T-helper 17 cell (primary cell): ENCODE measurements at places on chromosomes 13 and 19. TPM values are rescaled to one million over a fixed set of nuclear protein-coding genes. Genes with fewer than 3 reads are reported as not detected.

- DNase-seq, result peak; percentile 32
Measured at GRCh38 chr19:49150106-49150943, 4.9 kb downstream of the HRC start.

DNA sequence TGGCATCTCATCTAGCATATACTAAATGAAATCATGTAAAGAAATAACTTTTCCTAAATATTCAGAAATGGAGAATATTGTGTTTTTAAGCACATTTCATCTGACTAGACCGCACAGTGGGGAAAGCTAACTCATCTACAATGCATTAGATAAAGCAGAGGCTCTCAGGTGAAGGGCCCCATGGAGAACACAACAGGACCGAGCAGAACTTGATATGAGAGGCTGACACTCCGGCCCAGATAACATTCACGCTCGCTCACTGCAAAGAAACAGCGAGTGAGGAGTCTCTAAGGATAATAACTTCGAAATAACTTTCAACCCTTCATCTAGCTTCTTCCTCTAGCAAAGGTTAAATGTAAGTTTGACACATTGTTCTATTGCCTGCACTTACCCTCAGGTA is 130.6 kb downstream of the PCDH9 start:
- DNase-seq, result no peak

- DNase-seq, result no peak
Measured at GRCh38 chr19:41746593-41747227, 8.6 kb upstream of the CEACAM6 start.

- DNase-seq, result no peak
Measured at GRCh38 chr19:58352760-58353671, at the start of gene A1BG. Gene A1BG (minus strand): TSS chr19:58353492. CDS start chr19:58353437, 55 bp downstream.

DNA sequence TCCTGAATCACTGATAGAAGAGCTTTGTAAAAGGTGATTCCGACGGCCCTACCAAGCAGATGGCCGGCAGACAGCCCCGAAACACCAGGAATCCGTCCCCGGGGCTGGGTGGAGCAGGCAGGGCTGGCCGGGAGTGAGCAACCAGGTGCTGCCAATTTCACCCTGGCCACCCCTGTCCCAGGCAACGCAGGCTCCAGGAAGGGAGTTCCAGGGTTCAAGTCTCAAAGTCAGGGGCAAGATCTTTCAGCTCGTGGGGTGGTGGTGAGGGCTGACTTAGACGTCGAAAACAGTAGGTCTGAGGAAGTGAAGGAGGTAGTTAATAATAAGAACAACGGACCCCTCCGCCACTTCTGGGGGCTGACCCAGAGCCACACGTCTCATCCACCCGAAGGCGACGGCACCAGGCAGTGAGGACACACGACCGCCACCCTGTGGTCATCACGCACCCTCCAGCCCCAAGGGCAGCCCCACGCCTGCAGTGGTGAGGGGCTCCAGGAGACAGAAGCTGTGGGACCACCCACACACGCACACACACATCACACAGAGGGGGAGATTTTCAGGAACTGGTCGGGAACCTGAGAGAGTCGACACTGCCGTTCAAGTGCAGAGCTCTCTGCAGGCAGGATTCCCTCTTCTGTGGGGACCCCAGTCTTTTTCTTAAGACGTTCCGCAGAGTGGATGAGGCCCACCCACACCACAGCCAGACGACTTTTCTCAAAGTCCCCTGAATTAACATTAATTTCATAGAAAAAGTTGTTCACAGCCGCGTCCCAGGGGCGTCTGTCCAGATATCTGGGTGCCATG is 67.2 kb downstream of the SPACA7 start:
- no peak for DNase-seq

GRCh38 chr13:95254339-95254738 is 46.9 kb downstream of the ABCC4 start:
- no peak for DNase-seq

- DNase-seq, result no peak
Measured at GRCh38 chr13:39485314-39485700, 117.7 kb downstream of the LHFPL6 start.

DNA sequence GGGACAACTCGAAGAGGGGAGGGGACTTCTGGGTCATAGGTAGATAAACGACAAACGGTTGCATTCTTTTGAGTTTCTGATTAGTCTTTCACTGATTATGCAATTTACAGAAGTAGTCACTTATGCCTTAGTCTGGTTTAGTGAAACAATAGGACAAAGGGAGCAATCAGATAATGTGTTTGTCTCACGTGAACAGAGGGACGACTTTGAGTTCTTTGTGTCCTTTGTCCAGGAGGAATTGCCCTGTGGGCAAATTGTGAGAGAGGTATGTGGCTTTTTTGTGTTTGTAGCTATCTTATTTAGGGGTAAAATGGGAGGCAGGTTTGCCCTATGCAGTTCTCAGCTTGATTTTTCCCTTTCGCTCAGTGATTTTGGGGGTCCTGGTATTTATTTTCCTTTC is 362.9 kb upstream of the PCDH20 start:
- no peak for DNase-seq

DNA sequence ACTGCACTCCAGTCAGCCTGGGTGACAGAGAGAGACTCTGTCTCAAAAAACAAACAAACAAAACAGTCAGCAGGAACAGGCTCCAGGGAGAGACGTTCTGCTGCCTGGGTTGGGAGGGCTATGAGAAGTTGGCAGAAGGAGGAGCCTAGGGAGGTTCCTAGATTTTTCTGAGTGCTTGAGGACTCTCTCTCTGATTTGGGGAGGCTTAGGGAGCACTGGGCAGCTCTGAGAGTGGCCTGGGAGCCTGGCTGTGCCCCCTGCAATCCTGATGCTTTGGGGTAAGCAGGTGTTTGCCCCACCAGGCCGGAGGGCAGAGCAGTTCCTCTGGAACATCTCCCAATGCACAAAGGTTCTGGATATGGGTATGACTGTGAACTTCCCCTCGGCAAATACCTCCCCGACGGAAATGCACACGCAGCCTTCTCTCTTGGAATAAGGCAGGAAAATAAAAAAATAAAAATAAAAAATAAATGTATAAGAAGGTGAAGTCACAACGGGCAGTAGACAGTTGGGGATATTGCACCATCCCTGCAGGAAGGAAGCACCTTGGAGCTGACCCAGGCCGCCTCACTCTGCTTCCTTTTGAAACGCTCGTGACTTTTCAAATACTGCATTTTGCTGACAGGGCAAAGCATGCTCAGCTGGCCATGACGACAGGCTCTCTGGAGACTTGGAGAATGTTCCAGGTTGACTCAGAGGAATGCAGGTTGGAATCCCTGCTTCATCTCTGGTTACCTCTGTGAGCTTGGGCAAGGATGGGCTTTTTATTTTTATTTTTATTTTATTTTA is 26.5 kb upstream of the HOMER3 start:
- no peak for DNase-seq

DNA sequence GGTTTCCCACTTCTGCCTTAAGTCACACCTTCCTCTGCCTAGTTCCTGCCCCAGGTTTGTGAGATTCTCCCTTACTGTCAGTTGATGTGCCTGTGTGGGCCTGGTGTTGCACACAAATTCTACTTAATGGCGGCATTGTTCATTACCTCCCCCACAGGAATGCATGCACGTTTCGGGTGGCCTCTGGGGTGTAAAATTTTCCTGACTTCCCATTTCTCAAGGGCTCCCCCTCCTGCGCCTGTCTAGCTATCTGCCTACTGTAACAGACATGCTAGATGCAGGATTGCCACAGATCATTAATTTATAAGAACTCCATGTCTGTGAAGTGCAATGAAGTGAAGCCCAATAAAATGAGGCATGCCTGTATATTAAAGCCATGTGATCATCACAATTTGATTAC is 1466.3 kb downstream of the PCDH9 start:
- DNase-seq, result no peak

- DNase-seq, result no peak
Measured at GRCh38 chr19:30092721-30093569, 150.9 kb downstream of the URI1 start.

DNA sequence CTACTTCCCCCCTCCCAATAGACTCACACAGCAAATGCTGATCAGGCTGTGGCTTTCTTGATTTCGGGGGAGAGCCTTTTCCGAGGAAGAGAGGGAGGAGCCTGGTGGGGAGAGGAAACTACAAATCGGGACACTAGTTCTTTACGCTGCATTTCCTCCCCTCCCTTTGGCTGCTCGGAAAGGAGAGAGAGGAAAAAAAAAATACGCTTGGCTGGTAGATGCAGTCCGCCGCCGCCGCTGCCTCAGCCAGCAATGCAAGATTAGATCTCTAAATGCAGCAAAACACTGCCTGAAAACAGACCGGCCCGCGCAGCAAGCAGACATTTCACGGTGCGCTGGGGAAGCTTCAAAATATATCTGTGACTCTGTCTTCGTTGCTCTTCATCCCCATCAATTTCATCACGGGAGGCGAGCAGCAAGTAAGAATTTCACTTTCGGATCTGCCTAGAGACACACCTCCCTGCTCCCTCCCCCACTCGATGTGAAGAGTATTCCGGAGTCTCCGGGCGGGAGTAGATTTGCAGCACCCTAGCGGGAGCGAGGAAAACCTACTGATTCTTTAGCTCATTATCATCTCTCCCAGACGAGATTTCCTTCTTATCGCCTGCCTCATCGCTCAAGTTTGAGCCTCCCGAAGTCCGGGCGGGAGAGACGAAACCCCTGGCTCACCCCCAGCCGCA is at the start of gene PCDH17:
PCDH17 (plus strand) TSS at position 149 of the 680 bp plus-strand sequence. CDS start 803 bp downstream, outside the sequence.
- no peak for DNase-seq

GRCh38 chr13:52374873-52375411 is 31.0 kb downstream of the THSD1 start:
- DNase-seq, result no peak

DNA sequence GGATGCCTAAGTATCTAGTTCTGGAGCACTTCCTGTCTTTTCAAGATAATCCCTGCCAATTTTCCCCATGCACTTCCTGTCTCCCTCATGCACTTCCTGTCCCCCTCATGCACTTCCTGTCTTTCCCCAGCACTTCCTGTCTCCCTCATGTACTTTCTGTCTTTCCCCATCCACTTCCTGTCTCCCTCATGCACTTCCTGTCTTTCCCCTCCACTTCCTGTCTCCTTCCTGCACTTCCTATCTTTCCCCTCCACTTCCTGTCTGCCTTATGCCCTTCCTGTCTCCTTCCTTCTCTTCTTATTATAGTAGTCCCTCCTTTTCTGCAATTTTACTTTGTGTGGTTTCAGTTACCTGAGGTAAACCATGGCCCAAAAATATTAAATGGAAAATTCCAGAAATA is 3.0 kb upstream of the TNNT1 start:
- no peak for DNase-seq

DNA sequence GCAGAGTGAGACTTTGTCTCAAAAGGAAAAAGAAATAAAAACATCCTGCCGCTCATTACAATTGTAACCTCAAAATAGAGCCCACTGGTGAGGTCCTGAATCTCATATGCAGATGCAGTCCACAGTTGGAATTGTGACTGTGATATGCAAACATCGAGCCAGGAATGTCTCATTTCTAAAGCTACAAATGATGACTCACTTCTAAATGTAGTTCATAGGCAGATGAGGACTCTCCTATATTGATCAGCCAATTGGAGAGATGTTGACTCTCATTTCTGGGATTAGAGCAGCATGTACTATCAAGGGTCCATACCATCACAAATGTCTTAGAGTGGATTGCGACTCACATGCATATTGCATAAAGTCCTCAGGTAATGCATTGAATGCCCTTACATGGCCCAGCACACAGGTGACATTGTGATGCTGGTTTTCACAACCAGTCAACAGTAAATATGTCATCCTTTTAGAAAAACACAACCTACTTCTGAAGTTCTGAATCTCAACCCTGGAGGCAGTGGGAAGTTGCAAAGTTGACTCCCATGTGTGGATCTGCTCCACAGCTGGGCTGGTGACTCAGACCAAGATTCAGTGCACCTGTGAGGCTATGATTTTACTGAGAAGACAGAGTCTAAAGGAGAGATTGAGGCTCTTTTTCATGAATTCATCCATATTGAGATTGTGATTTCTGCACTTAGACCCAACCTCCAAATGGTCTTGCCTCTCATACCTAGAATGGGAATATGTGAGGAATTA is 16.9 kb upstream of the ZNF254 start:
- no peak for DNase-seq

GRCh38 chr19:6278740-6279619 is 795 bp downstream of the MLLT1 start:
- no peak for DNase-seq

DNA sequence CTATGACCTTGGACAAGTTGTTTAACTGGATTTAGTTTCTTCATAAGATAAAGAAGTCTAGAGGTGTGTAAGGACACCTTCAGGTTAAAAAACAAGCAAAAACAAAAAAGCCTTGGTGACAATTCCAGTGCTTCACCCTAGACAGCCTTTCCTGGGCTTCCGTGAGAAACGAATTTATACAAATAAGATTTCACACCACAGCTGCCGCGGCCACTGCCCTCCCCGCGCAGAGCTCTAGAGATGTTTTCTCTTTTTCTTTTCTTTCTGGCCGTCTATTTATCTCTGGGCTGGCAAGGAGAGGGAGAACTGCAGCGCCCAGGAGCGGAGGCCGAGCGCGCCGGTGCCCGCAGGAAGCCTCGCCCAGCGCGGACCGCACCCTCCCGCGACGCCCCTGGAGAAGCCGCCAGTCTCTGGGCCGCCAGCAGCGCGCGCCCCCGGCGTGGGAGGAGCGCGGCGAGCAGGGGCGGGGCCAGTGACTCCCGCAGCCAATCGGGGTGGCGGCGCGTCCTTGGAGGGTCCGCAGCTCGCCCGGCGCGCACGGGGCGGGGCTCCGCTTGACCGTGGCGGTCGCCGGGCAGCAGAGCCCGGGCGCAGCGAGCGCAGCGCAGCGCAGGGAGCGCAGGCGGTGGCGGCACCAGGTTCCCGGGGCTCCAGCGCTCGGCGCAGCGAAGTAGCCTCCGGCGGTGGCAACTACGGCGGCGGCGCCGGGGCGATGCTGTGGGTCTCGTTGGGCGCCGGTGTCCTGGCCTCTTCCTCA is 107.0 kb downstream of the RXFP2 start:
- DNase-seq, result peak; percentile 80

The TNFSF13B gene
- 10.3 TPM for total RNA-seq

The RAB11B gene
- 81.6 TPM for total RNA-seq

The CEACAM6 gene
- total RNA-seq, result not detected

The PSG3 gene
- 0.65 TPM for total RNA-seq

The APOC1 gene
- not detected for total RNA-seq

The RXFP2 gene
- not detected for total RNA-seq

The ZNF600 gene
- 5.7 TPM for total RNA-seq

The ZNF577 gene
- total RNA-seq, result 5.4 TPM

The CSNK1A1L gene
- not detected for total RNA-seq

The CDX2 gene
- not detected for total RNA-seq

The CGB1 gene
- total RNA-seq, result not detected
